ENCODE measurements at places on chromosomes 5 and 9.

DNA sequence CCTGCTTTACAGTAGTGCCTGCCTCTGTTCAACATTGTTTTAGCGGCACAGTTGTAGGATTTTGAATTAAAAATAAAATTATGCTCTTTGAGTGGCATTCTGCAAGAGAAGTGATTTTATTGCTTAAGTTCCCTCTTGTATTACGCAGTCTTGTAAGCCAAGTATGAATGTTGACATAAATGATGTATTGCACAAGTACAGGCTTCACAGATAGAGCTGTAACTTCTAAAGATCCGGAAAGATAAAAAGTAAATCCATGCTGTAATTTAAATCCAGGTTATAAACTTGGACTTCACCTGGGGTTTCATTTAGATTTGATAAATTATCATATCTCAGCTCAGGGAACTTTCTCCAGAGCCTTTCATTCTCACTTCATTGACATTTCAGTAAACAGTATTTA is 1114.7 kb downstream of the PTPRD start:
- no peak for DNase-seq

DNA sequence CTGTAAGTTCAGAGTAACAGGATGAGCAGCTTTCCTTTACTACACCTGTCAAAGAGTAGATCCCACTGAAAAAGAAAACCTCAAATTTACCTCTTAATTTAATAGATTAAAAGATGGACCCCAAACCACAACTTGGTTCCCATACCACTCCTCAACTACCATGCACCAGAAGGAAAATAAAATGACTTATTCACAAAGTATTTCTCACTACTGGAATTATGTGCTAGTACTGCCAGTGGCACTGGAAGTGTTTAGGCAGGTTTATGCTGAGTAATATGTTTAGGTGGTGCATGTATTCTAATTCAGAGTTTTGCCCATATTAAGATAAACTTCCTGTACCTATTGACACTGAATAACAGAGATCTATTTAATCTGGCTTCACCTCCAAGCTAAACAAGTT is 6.6 kb downstream of the PLK2 start:
- DNase-seq: no peak

- DNase-seq: no peak
Observed at GRCh38 chr9:11902610-11903009, 790.6 kb upstream of the TYRP1 start.

DNA sequence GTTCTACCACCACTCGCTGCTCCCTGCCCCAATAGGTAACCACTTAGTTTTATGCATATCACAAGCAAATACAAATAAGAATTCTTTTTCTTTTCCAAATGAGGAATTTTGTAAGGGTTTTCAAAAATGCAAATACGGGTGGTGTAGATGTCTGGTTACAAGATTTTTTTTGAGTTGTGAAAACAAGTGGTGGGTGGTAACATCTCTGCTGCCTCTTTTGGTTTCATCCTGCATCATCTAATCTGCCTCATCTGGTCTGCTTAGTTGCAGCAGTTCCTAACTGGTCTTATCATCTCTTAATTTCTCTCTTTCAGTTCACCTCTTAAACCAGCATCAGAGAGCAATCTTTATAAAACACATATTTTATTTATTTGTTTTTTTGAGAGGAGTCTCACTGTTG is 5.3 kb downstream of the NFX1 start:
- no peak for DNase-seq

DNA sequence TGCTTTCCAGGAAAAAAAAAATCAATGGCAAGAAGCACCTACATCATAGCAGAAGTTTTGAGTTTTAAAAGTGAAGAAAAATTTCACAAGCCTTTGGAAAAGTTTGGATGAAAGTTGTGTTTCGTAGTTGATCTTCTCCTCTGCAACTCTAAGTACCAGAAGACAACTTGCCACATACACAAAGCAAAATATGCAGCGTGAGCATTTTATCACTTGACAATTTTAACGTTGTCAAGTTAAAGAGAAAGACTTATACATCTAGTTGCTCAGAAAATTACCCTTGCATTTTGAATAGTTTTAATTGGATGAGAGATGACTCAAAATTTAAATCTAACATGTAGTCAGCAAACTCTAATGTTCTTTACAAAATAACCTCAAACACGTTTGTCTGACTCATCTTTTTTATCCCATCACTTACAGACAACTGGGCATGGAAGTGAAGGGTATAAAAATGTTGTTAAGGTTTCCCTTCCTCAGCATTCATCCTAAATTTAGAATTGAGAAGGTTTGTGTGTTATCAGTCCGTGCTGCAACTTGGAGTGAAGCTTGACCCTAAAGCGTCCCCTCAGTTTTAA is 213.4 kb downstream of the MARCHF11 start:
- no peak for DNase-seq

DNA sequence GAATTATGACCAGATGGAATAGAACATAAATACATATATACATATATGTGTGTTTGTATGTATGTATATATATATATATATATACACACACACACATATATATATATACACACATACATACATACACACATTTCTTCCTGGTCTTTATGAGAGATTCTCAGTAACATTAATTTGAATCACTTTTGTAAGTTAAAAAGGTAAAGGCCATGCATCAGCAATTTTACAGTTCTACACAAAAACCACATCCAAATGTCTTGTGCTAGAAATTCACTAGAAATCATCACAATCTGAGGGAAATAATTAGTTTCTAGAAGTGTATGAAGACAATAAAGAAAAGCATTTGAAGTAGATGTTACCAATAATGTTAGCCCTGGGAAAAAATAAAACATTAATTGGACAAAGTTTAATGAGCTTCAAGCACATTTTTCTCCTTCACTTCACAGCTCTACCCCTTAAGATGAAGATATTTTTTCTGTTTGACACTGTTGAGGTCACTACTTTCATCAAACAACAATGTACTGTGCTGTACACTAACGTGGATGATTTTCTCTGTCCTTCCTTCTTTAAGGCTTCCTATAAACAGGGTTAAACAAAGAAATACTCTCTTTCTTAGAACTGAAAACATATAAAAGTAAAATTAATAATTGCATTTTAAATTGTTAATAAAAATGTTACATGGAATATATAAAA is 189.2 kb upstream of the NR4A3 start:
- DNase-seq: no peak

DNA sequence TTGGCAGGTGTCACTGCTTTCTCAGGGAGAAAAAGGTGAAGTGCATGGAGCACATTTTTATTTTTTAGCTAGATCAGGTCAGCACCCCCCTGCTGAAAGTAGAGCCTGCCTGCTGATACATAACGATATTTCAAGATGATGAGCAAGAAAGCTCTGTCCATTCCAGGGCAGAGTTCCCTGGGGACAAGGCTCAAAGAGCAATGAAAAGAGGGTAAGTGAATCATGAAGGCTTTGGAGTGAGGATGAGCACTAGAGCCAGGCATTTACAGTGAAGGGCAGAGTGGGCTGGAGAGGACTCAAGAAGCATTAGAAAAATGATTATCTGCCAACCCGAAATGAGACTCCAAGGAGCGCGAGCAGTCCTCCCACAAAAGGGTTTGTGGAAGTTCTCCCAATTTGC is 345.7 kb downstream of the TLE4 start:
- no peak for DNase-seq

GRCh38 chr5:141805874-141806595 is 72.2 kb downstream of the PCDH1 start:
- no peak for DNase-seq

GRCh38 chr9:106868565-106868964 is 5.6 kb downstream of the ZNF462 start:
- DNase-seq: no peak
